Stimulated activated CD4-positive, alpha-beta T cell treated with anti-CD3 and anti-CD28 coated beads, Interleukin-1b, Interleukin-23, amount 100 ng/mL, for 1 hour (primary cell): ENCODE measurements at places on chromosomes 3 and 15.

DNA sequence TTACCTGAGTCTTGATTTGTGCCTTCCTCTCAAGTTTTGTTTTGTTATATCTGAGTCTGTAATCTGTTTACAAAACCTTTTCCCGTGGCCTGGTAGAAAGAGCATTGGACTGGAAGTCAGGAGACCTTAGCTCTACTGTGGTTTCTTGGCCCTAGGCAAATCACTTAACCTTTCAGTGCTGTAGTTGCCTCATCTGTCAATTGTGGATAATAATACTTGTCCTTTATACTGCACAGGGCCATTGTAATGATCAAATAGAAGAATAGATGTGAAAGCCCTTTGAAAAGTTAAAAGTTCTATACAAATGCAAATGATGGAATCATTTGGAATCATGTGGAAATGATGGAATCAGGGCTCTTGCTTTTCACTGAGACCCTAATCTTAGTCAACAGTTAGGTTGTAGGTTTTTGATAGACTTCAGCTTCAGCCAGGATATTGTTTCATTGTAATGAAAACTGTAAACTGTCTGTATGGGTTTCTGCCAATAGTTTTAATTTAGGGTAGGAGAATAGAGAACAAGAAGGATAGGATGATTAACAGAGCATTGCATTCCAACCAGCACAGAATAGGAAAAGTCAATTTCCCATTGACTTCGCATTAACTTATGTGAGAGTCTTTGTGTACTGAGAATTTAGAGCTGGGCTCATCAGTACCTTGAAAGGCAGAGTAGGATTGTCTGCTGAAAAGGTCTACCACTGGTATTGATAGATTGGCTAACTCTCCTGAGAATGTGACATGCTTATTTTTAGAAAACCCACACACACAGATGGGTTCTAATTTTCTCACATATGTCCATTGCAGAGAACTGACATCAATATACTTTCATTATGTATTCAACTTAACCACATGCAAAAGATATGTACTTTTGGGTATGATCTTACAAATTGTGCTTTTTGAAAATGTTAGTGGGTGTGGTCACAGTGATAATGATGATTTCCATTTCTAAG lies 21.8 kb downstream of the MAP2K5 start:
- DNase-seq, result no peak

DNA sequence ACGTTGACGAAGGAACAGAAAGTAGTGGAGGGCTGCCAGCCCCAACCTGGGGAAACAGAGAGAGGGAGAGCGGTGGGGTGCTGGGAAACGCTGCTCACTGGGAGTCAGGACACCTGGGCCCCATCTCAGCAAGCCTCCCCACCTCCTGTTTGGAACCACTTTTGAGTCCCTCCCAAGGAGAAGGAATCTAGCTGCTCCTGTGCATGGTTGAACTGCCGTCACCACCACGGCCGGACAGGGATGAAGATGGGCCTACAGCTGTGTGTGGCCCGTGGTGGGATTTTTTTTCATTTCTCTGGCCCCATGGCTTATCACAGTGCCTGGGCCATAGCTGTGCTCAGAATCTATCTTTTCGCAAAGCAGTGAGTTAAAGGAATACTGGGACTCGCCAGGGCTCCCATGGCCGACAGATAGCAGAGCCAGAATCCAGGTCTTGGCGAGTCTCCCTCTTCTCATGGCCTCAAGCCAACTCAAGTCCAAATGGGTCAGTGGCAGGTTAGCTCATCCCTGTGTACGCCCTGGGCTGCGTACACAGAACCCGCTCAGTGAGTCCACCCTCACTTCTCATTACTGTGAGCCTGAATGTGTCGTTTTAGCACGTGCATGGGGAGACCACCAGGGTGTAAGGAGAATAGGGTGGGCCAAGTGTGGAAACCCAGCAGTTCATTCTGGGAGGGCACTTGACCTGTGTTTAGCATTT lies 271.2 kb downstream of the FAM43A start:
- no peak for DNase-seq

DNA sequence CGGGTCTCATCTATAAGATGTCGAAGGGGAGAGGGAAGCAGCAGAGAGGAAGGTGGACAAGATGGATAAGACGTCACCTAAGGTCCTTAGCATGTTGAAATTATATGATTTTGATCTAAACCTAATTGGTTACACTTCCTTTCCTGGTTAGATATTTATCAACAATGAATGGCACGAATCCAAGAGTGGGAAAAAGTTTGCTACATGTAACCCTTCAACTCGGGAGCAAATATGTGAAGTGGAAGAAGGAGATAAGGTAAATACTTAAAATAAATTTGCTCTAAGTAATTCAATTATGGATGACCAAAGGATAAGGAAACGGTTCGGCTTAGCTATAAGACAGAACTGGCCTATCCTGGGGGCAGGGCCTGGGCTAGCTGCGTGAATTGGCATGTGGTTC lies 5.5 kb downstream of the ALDH1A3 start:
- DNase-seq, result no peak

DNA sequence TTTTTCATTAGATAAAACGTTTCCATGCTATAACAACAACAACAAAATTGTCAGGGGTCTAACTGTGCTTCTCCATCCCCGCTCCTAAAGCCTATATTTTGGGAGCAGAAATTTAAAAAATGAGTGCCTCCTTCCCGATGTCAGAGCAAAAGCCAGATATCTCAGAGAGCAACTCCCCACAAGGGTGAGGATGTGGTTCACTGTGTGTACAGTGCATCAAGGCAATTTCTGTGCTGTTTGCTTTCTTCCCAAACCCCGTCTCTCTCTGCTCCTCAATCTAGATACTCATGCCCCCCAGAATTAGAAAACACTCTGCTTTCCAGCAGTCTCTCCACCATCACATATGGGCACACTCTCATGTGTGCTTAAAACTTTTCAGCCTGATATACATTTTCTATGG lies 76.7 kb upstream of the MBNL1 start:
- DNase-seq, result no peak

DNA sequence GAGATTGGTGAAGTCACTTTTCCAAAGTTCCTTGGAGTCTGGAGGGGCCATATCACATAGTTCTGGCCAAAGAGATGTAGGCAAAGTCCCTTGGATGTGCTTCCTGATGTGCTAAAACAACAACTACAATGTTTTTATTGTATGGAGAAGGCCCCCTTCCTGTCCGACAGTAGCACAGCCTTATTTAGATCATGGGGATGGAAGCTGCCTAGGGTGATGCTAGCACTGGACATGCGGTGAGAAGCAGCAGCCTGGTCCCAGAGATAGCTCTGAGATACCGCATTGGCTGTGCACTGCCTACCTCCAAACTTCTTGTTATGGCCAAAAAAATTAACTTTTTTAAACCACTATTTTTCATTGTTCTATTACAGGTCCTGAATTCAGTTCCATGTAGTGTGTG lies 137.6 kb downstream of the AQP9 start:
- DNase-seq, result no peak

DNA sequence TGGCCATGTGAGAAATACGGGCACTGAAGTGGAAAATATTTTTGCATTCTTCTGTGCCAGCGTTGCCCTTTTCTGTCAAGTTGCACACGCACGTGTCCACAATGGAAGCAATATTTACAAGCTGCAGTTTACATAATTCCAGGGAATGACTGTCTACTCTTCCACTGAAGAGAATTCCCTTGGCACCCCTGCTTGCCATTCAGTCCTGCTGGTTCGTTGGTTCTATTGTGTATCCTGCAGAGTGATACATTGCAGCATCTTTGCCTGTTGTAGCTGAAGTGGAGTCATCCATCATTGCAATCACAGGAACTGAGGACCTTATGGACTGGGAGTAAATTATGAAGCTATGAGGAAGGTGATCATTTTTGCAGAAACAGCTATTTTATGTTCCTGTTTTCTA lies 759.4 kb downstream of the ROBO2 start:
- no peak for DNase-seq

DNA sequence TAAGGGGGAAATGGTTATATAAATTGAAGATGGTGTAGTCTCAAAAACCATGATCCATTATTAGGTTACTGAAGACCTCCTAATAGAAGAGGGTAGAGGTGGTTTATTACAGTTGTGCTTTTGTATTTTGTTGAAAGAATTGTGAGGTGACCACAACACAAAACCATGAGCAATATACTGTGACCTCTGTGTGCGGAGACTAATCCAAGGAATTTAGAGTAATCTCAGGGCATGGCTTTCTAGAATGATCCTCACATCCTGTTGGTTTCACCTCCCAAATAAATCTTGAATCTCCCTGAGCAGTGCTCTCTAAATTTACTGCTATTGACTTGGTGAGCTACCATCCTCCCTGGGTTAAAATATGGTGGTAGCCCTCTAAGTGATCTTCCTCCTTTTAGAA lies 52.3 kb downstream of the PTPRG start:
- DNase-seq, result no peak

- DNase-seq, result no peak
These were observed 53.7 kb downstream of the NMD3 start for GRCh38 chr3:161274691-161275298.

- DNase-seq, result no peak
These were observed 107.1 kb upstream of the ICE2 start for GRCh38 chr15:60585743-60586708.

DNA sequence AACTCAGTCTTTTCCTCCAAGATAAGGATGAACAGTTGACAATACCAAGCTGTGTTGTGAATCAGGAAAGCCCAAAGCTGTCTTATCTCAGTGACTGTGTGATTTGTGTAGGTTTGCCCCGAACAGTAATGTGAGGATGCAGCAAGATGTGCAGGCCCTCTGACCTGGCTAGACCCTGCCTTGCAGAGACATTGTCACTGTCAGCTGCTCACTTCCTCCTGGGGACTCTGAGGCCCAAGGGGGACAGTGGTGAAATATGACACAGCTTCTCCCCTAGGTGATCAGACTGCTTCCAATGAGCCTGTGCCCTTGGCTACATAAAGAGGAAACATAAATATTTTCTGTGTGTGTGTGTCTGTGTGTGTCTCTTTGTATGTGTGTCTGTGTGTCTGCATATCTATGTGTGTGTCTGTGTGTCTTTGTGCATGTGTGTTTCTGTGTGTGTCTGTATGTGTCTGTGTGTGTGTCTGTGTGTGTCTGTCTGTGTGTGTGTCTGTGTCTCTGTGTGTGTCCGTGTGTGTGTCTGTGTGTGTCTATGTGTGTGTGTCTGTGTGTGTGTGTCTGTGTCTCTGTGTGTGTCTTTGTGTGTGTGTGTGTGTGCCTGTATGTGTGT lies 21.7 kb downstream of the LRRK1 start:
- DNase-seq, result no peak

DNA sequence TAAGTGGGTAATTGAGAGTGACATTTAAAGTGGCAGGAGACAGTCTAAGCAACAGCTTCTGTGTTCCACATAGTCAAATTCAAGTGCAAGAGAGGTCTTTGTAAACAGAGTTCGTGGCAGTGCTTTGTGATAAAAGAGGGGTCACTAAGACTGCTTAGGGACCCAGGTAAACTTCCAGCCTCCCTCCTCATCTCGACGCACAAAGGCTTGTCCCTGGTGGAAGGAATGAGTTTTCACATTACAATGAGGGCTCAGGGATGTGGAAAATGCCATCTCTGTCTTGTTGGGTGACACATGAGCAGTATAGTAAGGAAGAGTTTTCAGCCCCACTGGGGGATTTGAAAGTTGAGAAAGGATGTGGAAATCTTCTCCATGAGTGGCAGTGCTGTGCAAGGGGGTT lies 7.3 kb downstream of the GMNC start:
- DNase-seq, result no peak

GRCh38 chr15:55457401-55458022 lies 49.2 kb downstream of the PIERCE2 start:
- DNase-seq, result no peak

- no peak for DNase-seq
These were observed 23.9 kb upstream of the NEK10 start for GRCh38 chr3:27392950-27393679.

- no peak for DNase-seq
These were observed 31.5 kb downstream of the SEC22C start for GRCh38 chr3:42550250-42550649.

DNA sequence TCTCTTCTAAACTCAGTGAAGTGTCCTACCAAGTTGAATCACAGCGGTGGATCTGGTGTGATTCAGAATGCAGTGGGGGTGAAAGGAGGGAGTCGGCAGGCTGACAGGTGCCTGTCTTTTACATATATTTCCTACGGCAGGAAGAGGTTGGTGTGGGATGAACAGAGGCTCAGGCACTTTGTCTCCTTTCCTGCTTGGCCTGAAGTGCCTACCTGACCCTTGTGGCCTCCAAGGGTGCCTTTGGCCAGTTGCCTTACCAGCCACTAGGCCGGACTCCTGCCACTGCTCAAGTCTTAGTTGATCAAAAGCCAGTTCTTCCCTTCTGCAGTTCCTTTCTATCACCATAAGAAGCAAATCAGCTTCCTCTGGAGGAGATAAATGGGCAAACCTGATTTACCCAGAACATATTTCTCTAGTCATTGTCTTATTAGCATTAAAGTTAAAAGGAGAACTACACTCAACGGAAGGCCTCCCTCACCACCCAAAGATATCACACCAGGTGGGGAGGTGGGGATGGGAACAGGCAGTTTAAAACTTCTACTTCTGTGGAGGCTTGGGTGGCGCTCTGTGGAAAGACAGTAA lies 52.1 kb downstream of the CRTC3 start:
- DNase-seq, result no peak

DNA sequence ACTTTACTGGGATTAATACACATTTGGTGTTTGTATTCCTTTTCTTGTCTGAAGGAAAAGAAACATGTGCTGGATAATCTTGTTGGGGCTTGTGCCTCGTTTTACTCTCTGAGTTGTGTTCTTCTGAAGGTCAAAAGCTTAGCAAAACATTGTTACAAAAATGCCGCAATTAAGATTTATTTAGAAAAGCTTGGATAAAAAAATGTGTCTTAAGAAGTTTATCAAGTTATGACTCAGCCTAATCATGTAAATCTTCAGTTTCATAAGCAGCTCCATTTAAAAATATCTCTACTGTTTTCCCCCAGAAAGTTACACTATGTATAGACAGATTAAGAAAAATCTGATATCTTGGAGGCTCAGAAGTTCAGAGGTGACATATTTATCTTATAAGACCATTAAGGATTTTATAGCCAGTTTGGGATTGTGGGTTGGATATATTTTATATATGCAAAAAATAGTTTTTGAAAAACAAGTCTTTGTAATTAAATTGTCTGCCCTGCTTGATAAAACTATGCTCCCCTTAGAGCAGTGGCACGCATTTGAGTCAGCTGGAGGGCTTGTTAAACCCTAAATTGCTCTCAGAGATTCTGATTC lies 56.5 kb downstream of the CLDN11 start:
- no peak for DNase-seq

DNA sequence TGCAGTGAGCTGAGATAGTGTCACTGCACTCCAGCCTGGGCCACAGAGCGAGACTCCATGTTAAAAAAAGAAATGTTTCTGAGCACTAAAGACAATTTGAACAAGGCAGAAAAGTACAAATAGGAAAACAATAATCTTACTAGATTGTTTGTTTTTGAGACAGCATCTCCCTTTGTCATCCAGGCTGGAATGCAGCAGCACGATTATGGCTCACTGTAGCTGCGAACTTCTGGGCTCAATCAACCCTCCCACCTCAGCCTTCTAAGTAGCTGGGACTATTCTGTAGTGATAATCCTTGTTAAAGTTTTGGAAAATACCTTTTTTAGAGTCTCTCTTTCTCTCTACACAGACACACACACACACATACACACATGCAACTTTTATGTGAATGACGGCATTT lies 107.1 kb downstream of the LPP start:
- DNase-seq, result no peak

GRCh38 chr3:56294286-56294685 lies 174.0 kb downstream of the ERC2 start:
- no peak for DNase-seq
